ENCODE measurements at places on chromosomes 7 and 10.
A peak's percentile ranks its signal among the peaks of the same experiment; 100 is the strongest.

DNA sequence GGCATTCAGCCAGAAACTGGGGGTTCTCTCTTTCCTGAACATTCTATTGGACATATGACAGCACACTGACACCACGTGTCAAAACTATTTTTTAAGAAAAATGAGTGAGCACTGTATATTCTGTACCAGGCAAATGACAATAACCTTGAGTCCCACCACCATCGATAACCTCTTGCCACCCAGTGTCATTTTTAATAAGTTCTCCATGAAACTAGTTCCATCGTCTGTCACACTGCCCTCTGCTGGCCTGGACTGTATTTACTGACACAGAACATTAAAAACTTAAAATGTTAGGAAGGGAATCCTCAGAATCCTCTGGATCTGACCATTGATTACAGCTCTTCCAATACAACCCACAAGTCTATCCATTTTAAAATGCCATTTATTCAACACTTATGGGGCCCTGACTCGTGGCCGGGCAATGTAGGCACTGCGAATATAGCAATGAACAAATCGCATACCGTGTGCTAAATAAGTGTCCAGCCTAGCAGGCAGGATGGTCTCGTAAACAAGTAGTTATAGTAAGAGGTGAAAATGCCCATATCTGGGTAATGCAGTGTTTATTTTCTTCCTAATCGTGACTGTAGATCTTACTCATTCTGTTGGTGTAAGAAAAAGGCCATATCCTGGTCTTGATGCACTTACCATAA lies 35.9 kb upstream of the CACNB2 start:
- peak; percentile 30 for DNase-seq

GRCh38 chr10:86311906-86312305 lies 54.7 kb downstream of the GRID1 start:
- no peak for DNase-seq

DNA sequence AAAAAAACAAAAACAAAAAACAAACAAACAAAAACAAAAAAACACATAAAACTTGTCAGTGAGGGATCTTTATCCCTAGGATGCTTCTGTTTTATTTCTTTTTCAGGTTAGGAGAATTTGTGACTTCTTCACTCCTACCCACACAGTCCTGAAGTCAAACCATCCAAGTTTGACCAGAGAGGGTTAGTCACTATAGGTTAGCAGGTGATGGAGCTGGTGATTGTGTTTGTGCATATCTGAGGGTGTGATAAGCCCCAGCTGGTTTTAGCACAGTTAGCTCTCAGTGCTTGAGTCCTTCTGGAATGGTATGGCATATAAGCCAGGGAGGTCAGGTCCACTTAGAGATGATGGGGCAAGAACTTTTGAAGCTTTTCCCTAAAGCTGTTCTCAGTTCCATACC lies 11.8 kb upstream of the IKZF1 start:
- no peak for DNase-seq

DNA sequence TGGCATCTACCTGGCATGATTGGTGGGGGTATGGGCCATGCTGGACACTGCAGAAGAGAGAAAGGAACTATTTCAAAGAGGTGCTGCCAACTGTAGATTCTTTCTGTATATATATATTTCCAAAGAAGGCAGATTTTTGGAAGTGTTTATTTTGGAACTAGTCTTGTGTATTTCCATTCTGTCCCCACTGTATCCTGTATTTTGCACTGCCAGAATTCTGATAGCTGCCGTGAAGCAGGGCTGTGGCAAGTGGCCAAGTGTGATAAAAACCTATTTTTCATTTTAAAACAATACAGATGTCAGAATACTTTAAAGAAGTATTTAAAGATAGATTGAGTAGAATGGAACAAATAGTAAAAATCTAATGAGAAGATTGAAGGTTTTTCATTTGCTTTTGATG lies 17.1 kb downstream of the MCU start:
- DNase-seq: no peak

DNA sequence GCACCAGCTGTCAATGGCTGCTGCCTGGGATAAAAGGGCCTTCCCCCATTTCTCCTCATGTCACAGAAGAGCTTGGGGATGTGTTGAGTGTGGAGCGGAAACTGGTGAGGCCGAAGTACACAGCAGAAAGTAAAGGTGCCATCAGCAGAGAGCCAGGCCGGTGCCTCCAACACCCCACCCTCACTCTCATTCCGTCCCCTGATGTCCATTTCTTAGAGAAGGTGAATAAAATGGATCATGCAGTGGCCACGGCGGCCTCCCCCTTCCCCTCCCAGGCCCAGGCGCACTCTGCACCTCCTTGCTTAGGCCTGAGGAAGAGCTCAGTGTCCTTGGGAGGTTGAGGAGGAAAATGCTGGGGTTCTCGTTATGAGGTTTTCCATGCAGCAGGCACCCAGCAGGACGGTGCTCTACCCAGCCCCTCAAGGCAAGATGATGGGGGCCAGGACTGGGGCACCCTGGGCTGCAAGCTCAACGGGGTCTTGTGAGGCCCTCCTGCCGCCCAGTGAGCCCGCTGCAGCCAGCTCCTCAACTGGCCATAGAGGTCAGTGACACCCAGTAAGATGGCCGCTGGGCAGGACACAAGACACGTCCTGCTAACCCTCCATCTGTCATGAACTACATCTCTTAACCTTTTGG lies 163.9 kb downstream of the ADARB2 start:
- DNase-seq: no peak

GRCh38 chr10:18271491-18271890 lies 131.3 kb downstream of the CACNB2 start:
- no peak for DNase-seq

GRCh38 chr7:112481121-112481736 lies 438 bp downstream of the LSMEM1 start:
- no peak for DNase-seq

GRCh38 chr7:159130199-159130775 lies 14.4 kb downstream of the VIPR2 start:
- DNase-seq: no peak

GRCh38 chr10:99013885-99014284 lies 221.8 kb downstream of the HPSE2 start:
- no peak for DNase-seq

GRCh38 chr10:12774204-12774894 lies 227.2 kb downstream of the CCDC3 start:
- no peak for DNase-seq

DNA sequence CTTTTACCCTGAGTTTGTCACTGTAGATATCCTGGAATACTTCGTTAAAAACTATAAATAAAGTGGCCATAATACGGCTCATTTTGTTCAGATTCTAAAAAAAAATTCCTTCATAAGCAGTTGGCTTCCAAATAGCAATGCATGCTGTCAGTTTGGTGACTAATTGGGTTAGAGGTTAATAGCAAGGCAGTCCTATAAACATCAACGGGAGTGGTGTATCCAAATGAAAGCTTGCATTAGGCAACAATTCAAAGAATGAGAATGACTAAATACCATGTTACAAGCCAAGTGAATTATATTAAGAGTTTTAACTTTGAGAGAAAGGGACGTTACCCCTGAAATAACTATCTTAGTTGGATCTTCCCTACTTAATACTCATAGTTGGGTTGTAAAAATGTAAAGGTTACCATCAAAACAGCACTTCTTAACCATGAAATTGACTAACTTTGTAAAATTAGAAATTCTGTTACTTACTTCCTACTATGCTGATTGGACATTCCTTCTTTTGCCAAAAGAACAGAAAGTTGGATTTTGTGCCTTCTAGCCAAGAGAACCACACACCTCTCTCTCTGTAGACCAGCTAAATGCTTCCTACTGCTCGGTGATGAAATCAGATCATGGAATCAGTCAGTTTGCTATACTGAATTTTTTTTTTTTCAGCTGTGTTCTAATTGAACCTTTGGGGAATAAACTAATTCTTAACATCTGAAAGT lies 98.0 kb downstream of the KAT6B start:
- DNase-seq: no peak

GRCh38 chr7:82674268-82674667 lies 230.7 kb upstream of the CACNA2D1 start:
- DNase-seq: no peak

DNA sequence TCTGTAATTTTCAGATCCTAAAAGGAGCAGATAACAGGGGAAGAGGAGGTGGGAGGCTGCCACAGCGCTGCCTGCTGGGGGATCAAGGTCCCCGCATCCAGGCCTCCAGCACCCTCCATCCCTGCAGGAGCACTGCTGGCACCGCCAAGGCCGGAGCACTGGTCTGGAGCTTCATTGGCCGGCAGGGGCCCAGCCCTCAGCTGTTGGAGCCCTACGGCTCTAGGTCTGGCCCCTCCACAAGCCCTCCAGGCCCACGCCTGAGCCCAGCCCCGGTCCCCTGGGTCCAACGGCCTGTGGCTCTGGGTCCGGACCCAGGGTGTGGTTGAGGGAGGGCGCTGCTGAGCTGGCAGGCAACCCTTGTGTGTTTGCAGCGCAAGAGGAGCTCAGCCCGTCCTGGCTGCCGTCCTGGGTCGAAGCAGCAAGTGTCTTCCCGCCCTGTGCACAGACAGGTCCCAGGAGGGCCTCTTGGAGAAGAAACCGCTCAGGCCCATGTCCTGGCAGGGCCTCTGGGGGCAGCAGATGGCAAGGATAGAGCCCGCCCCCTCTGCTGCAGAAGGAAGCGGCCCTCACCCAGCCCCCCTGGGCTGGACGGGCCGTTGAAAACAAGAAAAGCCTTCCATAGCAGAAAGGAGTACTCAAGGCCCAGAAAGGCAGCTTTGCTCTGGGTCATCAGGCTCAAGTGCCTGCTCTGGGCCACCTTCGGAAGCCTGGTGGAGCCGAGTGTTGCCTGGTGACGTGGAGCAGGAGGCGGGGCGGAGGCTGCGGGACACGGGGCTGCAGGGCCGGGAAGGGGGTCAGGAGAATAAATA lies 54.3 kb upstream of the TNRC18 start:
- DNase-seq: peak; percentile 83

GRCh38 chr10:124739986-124740368 lies 4.2 kb downstream of the FAM53B start:
- DNase-seq: no peak

DNA sequence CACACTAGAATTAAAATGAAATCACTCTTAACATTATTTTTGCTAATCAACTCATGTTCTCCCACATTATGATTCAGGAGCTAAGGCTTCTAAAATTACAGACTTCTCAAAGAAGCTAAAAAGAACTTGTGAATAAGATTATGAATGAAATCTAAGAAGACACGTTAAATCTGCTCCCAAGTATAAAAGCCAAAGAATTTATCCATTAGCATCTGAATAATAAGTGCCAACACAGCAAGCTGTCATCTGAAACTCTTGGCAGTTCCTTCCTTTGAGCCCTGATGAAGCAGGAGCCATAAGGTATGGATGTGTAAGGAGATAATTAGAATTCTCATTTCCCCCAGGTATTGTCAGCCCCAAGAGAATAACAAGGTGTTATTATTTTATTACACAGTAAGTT lies 50.3 kb downstream of the TPK1 start:
- no peak for DNase-seq

GRCh38 chr10:5651388-5651764 lies 15.0 kb downstream of the ASB13 start:
- DNase-seq: no peak

DNA sequence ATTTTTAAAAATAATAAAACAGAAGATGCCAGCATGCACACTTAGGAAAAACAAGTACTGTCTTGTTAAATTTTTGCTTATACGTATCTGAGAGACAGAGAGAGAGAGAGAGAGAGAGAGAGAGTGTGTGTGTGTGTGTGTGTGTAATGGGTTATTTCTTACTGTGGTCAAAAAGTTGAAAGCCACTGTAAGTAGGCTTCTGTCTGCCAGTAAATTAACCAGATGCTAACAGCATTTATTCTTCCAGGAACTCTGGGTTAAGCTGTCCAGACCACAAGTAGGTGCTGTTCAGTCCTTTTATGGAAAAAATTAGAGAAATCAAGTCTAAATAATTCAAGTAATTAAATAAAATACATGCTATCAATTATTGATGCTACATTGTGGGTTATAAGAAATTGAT lies 39.7 kb downstream of the RNF32 start:
- no peak for DNase-seq

GRCh38 chr7:2299131-2299829 lies 15.0 kb downstream of the SNX8 start:
- peak; percentile 75 for DNase-seq

- DNase-seq: no peak
Observed at GRCh38 chr10:26359670-26360069, 78.5 kb upstream of the APBB1IP start.

GRCh38 chr7:106561151-106561550 lies 99.8 kb downstream of the CCDC71L start:
- no peak for DNase-seq

- DNase-seq: no peak
Observed at GRCh38 chr7:103717574-103717973, 271.6 kb upstream of the SLC26A5 start.
